ENCODE measurements at places on chromosomes 6 and 20.
A peak's percentile ranks its signal among the peaks of the same experiment; 100 is the strongest.

GRCh38 chr6:12354499-12354898, 64.3 kb downstream of the EDN1 start:
- DNase-seq, result peak; percentile 82

GRCh38 chr20:19808498-19808897, 50.4 kb downstream of the RIN2 start:
- no peak for DNase-seq

DNA sequence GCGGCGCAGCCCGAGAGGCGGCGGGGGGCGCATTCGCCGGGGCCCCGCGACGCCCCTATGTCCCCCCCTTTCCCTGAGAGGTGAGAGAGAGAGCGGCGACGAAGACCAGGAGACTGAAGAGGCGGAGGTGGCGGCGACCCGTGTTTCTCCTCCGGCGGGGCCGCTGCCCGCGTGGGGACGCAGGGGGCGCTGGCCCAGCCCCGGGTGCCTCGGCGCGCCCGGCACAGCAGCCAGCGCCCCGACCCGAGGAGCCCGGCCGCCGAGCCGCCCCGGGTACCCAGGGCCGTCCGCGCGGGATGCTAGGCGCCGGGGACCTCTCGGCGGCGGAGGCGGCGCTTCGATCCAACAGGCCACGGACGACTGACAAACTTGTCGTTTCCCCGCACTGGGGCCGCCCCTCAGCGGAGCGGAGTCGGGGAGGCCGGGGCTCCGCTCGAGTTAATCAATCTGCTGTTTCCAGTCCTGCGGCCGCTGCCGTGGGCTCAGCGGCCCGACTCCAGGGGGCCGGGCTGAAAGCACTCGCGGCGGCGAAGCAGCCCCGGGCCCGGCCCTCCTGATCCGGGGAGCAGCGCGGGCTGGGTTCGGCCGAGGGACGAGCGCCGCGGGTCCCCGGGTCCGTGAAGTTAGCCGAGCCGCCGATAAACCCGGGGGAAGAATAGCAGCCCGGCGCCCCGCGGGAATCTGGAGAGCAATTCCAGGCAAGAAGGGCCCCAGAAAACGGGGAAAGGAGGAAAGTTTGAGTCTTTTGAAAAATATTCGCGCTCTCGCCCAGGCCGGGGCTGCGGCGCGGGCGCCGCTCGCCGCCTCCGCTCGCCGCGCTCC, 631 bp downstream of the MDGA1 start:
- DNase-seq, result peak; percentile 12

GRCh38 chr20:36173451-36173933, 19.0 kb downstream of the EPB41L1 start:
- peak; percentile 12 for DNase-seq

DNA sequence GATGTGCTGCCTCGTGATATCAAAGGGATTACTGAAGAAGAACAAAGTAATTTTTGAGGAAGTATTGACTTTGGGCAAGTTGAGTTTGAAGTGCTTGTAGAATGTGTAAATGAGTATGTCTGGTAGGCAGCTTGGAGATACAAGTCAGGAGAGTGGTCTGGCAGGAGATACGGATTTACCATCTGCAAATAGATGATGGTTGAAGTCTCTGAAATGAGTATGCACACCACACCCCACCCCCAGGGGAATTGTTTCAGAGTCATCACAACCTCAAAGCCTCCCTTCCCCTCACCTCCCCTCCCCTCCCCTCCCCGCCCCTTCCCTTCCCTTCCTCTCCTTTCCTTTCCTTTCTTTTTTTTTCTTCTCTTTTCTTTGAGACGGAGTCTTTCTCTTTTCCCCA, 16.4 kb upstream of the MCUR1 start:
- no peak for DNase-seq

DNA sequence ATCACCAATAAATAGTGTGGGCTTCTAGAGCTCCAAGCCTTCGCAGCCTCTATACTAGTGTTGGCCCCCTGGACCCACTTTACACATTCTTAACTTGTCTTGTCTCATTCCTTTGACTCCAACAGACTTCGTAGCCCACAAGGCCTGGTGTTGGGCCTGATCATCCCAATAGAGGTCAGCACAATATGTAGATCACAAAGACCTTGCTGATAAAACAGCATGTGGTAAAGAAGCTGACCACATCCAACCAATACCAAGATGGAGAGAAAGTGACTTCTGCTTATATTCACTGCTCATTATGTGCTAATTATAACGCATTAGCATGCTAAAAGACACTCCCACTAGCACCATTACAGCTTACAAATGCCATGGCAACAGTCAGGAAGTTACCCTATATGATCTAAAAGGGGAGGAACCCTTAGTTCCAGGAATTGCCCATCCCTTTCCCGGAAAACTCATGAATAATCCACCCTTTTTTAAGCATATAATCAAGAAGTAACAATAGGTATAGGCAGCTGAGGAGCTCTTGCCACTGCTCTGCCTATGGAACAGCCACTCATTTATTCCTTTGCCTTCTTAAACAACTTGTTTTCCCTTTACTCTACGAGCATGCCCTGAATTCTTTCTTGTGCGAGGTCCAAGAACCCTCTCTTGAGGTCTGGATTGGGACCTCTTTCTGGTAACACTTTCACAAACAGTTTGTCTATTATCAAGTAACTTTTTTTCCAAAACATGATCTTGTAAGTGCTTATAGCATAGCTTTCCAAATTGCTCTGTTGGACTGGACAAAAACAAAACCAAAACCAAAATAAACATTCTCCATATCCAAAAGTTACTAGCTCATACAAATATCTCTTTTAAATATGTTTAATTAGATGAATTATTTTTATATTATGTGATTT, 54.6 kb upstream of the ECHDC1 start:
- DNase-seq, result no peak

DNA sequence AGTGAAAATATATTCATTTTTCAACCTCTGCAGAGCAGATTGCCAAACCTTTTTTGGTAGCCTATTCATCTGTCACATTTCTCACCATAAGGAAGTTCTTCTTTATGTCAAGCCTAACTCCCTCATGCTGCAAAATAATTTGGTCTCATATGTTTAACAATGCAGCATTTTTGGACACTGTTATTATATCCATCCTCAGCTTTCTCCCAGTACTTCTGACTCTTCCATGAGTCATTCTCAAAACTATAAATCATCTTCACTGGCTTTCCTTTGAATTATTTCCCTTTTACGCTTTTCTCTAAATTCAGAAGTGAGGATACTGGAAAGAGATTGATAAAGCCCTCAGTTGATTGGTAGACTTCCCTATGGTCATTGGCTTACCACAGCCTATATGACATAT, 192.2 kb downstream of the TPBG start:
- no peak for DNase-seq

DNA sequence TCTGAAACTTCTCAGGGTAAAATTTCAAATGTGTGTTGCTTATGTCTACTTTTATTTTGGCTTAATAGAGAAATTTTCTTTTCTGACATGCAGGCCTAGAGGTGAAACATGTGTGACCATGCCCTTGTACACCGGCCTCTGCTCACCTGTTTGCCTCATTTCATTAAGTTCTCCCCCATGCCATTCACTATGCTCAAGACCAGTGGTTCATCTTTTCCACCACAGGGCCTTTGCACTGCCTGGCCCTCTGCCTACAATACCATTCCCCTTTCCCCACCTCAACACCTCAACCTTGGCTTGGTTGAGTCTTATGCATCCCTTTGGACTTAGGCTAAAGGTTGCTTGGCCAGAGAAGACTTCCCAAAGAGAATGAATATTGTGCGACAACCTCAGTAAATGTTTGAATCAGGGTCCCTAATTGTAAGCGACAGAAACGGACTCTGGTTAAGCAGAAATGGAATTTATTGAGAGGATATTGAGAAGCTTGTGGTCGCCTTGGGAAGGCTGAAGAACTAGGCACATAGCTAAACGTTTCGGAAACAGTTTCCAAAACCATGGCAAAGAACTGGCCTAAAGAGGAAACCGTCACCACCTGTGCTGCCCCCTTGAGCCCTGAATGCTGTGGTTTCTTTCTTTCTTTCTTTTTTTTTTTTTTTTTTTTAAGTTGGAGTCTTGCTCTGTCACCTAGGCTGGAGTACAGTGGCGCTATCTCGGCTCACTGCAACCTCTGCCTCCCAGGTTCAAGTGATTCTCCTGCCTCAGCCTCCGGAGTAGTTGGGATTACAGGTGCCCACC, 152.2 kb downstream of the SOX4 start:
- no peak for DNase-seq

DNA sequence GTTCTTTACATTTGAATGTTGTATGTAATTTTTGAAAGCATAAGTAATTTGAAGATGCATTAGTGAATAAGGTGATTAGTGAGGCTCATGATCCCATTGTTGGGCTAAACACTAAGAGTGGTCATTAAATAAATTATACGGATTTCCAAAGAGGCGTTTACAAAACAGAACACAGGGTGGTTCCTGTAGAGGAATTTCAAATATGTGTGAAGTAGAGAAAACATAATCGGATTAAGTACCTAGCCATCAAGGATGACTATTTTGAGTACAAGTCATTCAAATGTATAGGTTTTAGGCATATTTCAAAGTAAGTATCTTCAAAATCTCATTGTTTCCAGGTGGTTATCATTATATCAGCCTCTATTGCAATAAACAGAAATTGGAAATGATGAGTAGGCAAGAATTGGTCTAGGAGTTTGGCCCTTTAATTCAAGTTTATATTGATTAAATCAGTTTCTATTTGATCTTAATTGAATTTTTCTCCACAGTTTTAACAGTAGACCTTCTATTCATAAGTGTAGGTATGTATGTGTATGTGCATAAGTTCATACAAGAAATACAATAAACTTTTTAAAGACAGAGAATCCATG, 94.8 kb downstream of the MYLK4 start:
- DNase-seq, result no peak

- peak; percentile 49 for DNase-seq
These were observed at the start of gene GNAS for GRCh38 chr20:58852543-58853271. Gene GNAS, plus strand, starts transcription at chr20:58852716.
